ENCODE measurements at places on chromosomes 3 and 15. TPM values are rescaled to one million over a fixed set of nuclear protein-coding genes. Genes with fewer than 3 reads are reported as not detected.
A peak's percentile ranks its signal among the peaks of the same experiment; 100 is the strongest.

GRCh38 chr3:38519651-38520050 lies 23.5 kb downstream of the EXOG start:
- H3K27ac ChIP-seq, result no peak overlapping the region
- H3K4me3 ChIP-seq, result no peak overlapping the region
- H3K36me3 ChIP-seq, result peaks cover 8% of the 10 kb centered on the region
- no peak for DNase-seq
- no peaks in the 10 kb centered on the region for H3K27me3 ChIP-seq

- DNase-seq, result no peak
- H3K4me3 ChIP-seq, result no peak overlapping the region
- no peaks in the 10 kb centered on the region for H3K27me3 ChIP-seq
- H3K4me1 ChIP-seq, result peaks cover 6% of the 10 kb centered on the region
Observed at GRCh38 chr15:84773716-84774115, 25.3 kb downstream of the ZNF592 start.

DNA sequence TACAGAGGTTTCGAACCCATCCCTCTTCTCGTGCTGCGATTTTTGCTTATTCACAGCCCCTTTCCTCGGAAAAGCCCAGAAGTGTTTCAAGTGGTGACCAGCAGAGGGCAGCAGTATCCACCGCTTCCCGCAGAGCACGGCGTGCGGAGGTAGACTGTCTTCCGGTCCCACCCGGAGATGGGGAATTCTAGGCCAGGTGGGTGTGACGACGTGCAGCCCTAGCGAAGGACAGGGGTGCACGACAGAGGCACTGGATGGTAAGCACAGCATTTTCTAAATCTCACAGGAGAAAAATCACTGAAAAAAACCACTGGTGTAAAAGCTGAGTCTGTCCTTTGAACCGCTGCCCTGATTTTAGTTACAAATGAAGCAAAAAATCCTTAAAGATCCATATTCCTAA lies 7.4 kb upstream of the PSMD6 start:
- DNase-seq, result peak; percentile 90
- H3K27ac ChIP-seq, result no peak overlapping the region
- no peaks in the 10 kb centered on the region for H3K36me3 ChIP-seq
- no peaks in the 10 kb centered on the region for H3K4me1 ChIP-seq
- H3K4me3 ChIP-seq, result no peak overlapping the region

DNA sequence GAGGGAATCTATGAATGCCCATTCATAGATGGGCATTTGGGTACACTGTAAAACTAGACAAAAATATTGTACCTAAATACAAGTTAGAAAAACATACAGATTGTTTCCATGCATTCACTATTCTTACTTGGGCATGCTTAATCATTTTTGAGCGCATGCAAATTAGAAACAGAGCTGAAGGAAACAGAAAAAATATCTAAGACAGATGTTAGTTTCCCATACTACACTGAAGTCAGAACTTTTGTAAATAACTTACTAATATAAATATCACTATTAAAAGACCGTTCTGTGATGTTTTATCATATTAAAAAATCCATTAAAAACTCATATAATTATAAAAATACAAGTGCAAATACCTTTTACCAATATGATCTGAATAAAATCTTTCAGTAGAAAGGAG lies 58.7 kb downstream of the GOLIM4 start:
- H3K27me3 ChIP-seq, result no peaks in the 10 kb centered on the region
- DNase-seq, result no peak
- no peaks in the 10 kb centered on the region for H3K4me1 ChIP-seq
- no peak overlapping the region for H3K4me3 ChIP-seq
- H3K27ac ChIP-seq, result no peak overlapping the region

Gene GOLGA8G
- not detected for total RNA-seq

Gene MED12L
- total RNA-seq, result 1.1 TPM

Gene SERP1
- 74.4 TPM for total RNA-seq

Gene OSTN
- total RNA-seq, result not detected
